Glomerular endothelial cell (primary cell): ENCODE measurements at places on chromosomes 1 and 21.

GRCh38 chr1:150928286-150928685, 2.1 kb downstream of the SETDB1 start:
- DNase-seq = no peak

DNA sequence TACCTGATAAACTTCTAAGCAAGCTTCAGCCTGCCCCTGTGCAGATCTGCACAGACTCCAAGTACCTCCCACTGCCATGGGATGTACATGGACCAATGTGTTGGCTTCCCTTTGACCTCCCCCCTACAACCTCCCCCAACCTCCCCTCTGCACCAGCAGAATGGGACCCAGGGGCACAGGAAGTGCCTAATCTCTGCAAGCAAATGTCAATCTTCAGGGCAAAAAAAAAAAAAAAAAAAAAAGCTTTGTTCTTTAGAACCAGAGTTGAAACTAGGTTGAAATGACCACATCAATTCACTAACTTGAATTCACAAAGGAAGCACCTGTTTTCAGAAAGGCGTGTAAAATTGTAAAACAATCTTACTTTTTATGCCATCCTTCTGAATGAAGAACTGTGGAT, 53.9 kb upstream of the TIAM1 start:
- no peak for DNase-seq

- DNase-seq = no peak
Observed at GRCh38 chr1:172814428-172814827, 155.5 kb downstream of the FASLG start.

- DNase-seq = no peak
Observed at GRCh38 chr1:203408486-203409481, 57.9 kb upstream of the FMOD start.

- DNase-seq = no peak
Observed at GRCh38 chr1:219527994-219528393, 84.9 kb downstream of the ZC3H11B start.

DNA sequence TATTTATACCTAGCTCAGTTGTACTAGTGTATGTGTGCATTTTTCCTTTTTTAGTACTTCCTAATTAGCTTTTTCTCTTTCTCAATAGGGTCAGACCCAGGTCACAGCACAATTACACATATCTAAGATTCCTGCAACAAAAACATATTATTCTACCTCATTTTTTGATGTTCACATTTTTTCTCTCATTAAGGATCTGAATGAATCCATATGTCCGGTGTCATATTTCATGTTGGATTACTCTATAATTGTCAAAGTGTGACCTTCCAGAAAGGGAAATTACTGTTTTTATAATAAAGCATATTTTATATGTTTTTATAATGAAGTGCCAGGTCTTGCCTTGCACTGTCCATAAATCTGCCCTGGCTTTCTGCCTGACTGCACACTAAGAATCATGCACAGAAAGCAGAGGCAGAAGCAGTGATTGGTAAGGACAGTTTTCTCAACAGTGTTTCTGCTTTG, 143.7 kb downstream of the KCNT2 start:
- no peak for DNase-seq

DNA sequence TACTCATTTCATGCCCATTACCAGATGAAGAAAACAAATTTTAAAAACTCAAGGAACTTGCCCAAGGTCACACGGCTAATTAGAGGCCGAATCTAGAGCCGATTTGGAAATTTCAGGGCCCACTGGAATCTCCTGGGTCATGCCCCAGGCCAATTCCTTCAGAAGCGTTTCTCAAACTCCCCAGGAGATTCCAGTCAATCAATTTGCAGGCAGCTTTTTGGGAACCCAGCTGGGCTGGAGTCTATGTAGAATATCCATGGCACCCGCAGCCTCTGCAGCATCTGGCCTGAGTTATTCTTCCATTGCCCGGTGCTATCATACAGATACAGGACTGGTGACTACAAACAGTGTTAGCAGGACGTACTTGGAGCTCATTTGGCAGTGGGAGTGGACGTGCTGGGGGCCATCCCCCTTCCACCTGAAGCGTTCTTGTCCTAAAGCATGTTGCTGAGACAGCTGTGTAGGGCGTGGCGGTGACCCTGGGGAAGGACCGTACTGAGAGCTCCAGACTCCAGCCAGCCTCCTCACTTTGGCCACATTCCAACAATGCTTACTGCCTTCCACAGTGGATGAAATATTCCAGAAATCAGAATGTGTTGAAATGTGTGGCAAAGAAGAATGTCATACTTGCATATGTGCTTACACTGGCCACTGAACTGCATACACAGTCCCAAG, 38.3 kb downstream of the ABCG1 start:
- no peak for DNase-seq

DNA sequence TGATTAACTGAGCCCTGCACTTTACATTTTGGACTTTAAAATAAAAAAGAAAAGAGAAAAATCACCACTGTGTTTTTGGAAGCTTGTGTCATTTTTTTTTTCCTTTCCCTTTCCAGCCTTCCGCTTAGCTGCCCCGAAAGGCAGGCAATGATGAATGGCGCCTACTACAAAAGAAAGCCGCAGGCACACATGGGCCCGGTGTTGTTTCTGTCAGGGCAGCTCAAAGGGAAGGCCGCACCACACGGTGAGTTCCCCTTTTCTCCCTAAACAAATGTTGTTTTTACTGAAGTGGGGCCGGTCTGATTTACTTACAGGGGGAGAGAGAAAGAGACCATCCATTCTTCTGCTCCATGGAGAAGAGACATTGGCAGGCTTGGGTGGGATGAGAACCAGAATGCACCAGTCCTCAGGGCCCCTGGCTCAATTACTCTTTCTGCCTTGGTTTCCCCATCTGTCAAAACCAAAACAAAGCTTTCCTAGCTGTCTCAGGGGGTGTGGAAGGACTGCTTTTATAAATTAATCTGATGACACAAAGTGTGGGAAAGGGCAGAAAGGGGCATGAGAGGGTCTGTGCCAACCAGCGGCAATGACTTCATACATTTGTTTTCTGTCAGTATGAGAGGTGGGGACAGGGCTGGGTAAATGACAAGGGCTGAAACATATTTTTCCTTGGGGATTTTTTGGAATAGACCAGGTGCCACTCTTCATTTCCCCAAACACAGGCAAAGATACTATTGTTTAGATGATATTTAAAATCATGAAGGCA, 91.4 kb upstream of the PLXNA2 start:
- DNase-seq = no peak

- no peak for DNase-seq
Observed at GRCh38 chr1:247865416-247865815, 8.4 kb downstream of the TRIM58 start.

GRCh38 chr1:160641323-160642280, 5.2 kb downstream of the SLAMF1 start:
- no peak for DNase-seq

DNA sequence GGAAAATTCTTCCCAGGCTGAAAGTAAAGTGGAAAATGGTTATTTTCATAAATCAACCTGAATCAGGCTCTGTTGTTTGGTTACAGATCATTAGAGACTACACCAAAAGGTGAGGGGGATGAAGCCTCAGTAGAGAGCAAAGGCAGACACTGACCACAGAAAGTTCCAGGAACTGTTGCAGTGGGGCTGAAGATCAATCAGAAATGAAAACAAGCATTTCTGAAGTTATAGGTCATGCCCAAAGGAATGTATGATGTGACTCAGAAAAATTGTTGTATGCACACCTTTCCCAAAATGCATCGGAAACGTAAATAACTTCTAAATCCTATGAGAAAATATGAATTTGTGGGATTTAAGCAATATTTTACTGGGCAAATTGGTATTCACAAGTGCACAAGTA, 63.3 kb downstream of the FYB2 start:
- no peak for DNase-seq

DNA sequence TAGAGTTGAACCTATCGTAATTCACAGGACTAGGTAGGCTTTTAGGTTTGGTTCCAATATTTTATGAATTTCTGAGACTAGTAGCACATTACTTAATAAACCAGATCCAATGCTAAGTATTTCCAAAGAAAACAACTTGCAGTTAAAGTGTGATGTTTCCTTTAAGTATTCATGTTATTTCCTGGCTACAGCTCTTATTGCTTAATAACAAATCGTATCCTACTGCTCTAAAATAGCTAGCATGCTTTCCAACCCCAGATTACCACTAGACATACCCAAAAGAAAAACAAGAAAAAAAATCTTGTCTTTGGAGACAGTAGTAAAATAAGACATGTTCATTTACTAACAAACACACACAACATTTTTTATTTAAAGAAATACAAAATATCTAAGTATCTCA, 898 bp downstream of the KRTAP27-1 start:
- DNase-seq = no peak

DNA sequence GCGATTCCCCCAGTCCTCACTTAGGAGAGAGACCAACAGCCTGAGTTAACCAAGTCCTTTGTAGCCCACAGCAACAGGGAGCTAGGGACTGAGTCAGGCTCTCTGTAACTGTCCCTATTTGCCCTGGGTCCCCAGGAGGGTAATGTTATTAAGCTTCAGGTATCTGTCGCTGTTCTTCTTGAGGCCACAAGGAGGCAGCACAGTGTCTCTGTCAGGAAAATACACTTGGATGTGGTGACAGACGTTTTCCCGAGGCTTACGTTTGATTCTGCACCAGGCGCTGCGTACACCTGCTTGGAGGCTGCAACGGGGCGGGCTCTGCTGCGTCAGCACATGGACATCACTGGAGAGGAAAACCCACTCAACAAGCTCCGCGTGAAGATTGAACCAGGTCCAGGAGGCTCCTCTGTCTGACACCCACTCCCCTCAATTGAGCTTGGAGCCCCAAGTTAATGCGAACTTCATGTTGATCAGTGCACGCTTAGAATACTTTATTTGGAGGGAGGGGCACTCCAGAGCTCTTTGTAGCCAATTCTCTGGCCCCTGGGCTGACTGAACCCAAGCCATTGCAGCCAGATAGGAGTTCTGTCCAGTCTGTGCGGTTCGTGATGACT, 10.7 kb upstream of the ELF3 start:
- DNase-seq = no peak

GRCh38 chr1:93629101-93630059, 52.3 kb downstream of the BCAR3 start:
- DNase-seq = no peak

DNA sequence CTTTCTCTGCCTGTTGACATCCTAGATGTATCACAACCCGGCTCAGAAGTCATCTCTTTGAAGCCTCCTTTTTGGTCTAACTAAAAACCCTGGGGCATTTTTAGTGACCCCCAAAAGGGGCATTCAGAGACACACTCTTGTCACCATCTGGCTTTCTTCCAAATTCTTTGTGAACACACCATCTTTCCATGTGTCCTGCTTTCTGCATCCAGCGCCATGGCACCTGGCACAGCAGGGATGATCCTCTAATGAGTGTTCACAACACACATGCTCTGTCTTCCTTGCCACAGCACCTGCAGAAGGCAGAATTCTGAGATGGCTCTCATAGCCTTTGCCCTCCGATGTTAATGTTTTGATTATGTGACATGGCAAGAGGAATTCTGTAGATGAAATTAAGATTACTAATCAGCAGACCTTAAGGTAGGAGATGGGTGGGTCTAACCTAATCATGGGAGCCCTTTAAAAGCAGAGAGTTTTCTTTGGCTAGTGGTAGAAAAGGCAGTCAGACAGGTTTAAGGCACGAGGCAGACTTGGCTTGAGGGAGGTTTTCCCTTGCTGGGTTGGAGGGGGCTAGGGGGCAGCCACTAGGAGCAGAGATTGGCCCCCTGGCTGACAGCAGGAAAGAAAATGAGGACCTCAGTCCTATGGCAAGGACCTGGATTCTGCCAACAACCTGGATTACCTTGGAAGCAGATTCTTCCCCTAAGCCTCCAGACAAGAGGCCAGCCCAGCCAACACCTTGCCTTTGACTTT, 4.9 kb upstream of the TMEM61 start:
- no peak for DNase-seq

DNA sequence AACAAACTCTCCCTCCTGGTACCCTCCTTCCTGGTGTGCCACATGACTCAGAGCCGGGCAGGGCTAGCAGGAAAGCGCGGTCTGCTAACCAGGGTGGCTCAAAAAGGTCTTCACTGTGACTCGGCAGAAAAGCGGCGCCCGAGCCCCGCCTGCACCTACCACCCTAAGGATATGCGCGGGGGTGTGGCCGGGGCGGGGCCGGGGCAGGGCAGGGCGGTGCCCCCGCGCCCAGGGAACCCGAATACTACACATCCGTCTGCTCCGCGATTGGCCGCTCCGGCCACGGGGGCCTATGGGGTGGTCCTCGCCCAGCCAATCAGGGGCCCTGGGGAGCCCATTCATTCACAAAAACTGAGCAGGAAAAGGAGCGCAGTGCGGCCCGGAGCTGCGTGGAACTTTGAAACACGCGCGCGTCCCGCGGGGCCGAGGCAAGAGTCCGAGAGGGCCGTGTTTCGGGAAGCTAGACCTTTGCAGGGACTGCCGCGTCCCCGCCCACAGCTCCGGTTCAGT, 1.7 kb downstream of the LRP8 start:
- DNase-seq = peak; percentile 22

DNA sequence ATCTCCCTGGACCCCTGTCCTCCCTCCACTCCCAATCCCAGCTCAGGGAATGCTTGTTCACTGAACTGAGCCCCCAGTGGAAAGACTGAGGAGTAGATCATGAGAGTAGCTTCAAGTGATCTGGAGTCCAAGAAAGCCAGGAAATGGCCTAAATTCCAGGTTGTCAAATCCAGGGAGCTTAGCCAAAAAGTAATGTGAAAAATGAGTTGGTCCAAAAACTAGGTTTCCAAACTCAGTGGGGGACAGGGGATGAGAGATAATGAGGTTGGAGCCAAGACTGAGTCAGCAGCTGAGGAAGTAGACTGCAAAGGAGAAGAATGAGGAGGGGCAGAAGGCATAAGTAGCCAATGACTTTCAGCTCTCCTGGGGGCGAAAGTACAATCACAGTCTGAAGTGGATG, 284.1 kb upstream of the BEND5 start:
- no peak for DNase-seq

GRCh38 chr1:218538341-218538740, 193.2 kb downstream of the TGFB2 start:
- DNase-seq = no peak

DNA sequence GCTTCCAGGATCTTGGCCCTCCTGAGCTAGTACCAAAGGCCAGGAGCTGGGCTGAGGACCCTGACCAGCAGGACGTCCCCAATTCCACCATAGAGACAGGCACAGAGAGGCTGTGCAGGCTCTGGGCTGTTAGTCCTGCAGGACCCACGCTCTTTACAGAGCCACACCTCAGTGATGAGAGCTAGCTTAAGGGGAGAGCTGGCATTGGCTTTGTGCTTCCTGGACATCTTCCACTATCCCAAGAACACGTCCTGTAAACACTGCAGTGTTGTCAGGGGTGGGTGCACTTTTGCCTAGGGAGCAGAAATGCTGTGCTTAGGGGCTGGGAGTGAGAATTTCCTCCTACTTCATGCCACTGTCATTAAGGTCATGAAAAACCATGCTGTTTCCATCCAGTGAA, 91.7 kb upstream of the EDN2 start:
- DNase-seq = no peak
